ENCODE measurements at places on chromosomes 2 and 18. TPM values are rescaled to one million over a fixed set of nuclear protein-coding genes. Genes with fewer than 3 reads are reported as not detected.

SP100 gene
- 140 TPM for total RNA-seq

CCDC150 gene
- total RNA-seq = 3.9 TPM

APCDD1 gene
- total RNA-seq = 0.19 TPM

TMEM214 gene
- 16.3 TPM for total RNA-seq

VAMP5 gene
- 35.8 TPM for total RNA-seq

CNGA3 gene
- total RNA-seq = not detected

PKDCC gene
- total RNA-seq = 25.1 TPM

MATN3 gene
- 0.28 TPM for total RNA-seq

C1D gene
- total RNA-seq = 33.3 TPM

RGPD4 gene
- under 0.01 TPM for total RNA-seq

LIMS2 gene
- total RNA-seq = 4.8 TPM

ABCG5 gene
- total RNA-seq = not detected

GCG gene
- not detected for total RNA-seq

UGT1A10 gene
- not detected for total RNA-seq

MEP1B gene
- not detected for total RNA-seq

VRK2 gene
- 21.4 TPM for total RNA-seq

IL36A gene
- total RNA-seq = not detected

RAMP1 gene
- total RNA-seq = 3.1 TPM

AKAIN1 gene
- total RNA-seq = not detected

MAIP1 gene
- total RNA-seq = 30.7 TPM

PRSS56 gene
- total RNA-seq = not detected

CERKL gene
- total RNA-seq = under 0.01 TPM

CCDC141 gene
- total RNA-seq = 0.19 TPM

C2orf66 gene
- total RNA-seq = under 0.01 TPM

NPHP1 gene
- total RNA-seq = 5.6 TPM
